NCI-H446 (cell line): ENCODE measurements at places on chromosomes 7 and 10.

DNA sequence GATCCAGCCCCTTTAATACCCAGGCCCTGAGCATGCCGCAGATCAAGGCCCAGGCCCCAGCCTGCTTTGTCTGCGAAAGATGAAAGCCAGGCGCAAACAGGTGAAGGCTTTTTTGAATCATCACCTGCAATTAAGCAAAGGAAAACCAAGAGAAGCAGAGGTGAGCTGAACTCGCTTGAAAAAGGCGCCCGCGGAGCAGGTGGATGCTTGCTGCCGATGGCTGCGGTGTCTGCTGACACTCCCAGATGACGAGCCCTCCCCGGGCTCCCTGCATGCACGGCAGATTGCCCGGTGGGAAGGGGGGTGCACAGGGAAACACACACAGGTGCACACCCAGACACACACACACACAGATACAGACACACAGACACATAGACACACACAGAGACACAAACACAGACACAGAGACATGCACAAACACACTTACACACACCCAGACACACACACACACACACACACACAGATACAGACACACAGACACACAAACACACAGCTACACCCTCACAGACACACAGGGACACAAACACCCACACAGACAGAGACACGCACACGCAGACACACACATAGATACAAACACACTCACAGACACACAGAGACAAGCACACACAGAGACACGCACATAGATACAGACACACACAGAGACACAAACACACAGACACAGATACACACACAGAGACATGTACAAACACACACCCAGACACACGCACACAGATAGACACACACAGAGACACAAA lies 142.6 kb upstream of the RNF32 start:
- no peak for DNase-seq

DNA sequence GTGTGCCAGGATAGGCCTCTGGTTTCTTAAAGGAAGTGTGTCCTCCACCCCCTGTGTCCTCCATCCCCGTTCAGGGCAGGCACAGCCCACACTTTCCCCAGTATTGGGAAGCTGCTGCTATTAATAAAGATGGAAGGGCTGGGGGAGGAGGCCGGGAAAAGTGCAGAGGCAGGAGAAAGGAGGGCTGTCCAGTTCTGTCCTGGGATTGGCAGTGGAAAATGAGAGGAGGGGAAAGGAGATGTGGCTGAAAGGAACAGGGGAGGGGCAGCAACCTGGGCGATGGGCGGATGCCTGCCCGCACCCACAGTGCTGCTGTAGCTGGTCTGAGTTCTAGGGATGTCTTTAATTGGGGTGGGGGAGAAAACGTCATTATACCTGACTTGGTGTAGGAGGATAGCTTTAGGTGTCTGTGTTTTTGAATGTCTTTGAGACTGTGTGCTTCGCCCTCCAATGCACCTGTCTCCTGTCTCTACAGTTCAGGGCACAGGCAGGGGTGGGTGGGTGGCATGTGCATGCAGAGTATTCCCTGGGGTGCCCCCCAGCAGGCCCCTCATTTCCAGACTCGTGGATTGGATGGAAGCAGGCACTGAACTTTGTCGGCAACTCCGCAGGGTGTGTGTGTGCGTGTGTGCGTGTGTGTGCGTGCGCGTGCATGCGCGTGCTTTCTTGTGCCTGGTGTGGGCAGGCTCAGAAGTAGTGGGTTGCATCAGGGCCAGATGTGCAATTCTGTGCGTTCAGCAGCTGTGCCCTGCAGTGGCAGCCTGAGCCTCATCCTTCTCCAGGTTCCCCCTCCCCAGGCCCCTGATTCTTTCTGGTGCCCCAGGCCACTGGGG lies 2.5 kb downstream of the TRIM8 start:
- DNase-seq = no peak

DNA sequence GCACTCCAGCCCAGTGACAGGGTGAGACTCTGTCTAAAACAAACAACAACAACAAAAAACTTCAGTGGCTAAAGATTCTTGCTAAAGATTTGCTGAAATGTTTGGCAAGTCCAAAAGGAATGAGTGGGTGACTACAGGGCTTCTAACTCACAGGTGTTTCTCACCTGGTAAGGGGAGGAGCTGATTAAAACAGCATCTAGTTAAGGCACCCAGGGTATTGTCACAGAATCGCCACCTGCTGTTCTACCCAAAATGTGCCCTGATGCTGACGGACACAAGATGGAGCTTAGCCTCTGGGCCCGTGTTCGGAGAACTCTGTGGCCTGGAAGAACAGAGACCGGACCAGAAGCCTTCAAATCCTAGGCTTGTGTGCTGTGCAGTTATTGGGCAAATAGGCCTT lies 336.0 kb upstream of the GALNT17 start:
- DNase-seq = no peak

DNA sequence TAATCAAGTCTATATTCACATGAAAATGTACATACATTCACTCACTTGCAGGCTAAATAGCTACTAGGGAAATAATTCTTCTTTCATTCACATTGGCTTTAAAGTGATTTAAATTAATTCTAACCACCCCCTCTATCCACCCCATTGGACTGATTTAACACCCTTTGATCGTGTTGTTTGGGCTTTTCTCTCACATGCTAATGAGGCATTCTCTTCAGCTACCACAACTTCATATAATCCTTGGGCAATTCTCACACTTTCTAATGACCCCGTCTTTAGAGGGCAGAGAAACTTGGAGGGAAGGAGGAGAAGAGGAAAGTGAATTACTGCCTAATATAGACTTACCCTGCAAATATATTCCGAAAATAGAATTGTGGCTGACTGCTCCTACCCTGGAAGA lies 24.6 kb downstream of the GRM3 start:
- DNase-seq = no peak

DNA sequence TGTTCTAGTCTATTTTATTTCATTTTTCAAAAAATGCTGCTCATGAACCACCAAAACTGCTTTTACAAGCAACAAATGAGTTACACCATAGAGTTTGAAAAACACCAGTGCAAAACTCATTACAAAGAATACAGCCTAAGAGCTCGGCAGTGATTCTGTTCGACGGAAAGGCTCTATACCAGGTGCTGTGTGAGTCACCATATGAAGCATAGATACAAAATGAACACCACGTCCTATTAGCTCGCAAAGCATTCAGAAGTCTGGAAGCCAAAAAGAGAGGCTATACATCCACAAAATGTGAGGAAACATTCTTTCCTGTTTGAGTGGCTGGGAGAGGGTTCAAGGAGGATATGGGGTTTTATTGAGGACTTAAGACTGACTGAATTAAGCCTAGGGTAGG lies 136.1 kb downstream of the ATE1 start:
- no peak for DNase-seq

DNA sequence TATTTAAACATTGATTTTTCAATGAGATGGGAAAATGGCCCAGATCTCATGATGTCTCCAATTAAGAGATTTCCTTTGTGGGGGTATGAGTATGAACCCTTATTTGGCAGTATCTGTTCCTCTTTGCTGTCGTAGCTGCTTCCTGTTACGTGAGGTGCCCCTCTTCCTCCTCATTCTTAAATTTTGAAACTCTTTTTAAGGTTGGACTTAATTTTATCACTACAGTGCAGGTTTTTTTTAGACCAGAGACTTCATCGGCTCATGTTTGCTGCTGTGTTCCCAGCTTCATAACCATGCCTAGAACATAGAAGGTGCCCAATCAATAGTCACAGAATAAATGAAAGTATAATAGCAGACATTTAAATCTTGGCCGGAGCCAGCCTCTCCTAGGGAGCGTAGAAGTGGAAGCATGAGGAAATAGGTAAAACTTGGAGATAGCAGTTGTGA lies 2.4 kb downstream of the MIOS start:
- no peak for DNase-seq
